ENCODE measurements at places on chromosomes 7 and 10.

- DNase-seq = no peak
Observed at GRCh38 chr7:70392877-70393435, 739.0 kb upstream of the GALNT17 start.

GRCh38 chr7:148729984-148730733, 31.5 kb downstream of the CUL1 start:
- DNase-seq = peak; percentile 66

- DNase-seq = no peak
Observed at GRCh38 chr7:46321556-46322205, 400.6 kb upstream of the IGFBP3 start.

DNA sequence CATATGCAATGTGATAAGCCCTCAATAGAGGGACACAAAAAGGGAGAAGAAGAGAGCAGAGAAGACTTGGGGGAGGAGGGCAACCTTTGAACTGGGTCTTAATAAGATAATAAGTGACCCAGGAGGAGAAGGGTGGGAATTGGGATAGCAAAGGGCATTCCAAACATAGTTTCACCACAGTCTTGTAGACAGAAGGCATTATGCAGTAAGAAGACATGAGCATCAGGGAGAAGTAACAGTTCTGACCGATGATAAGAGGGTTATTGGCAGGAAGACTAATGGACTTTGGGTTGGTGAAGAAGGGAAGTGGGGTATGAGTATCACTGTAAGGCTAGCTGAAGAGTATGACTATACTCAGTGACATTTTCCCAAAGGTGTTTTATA, 63.6 kb downstream of the TES start:
- DNase-seq = no peak

GRCh38 chr10:12957081-12957480, 44.4 kb downstream of the CCDC3 start:
- DNase-seq = no peak

DNA sequence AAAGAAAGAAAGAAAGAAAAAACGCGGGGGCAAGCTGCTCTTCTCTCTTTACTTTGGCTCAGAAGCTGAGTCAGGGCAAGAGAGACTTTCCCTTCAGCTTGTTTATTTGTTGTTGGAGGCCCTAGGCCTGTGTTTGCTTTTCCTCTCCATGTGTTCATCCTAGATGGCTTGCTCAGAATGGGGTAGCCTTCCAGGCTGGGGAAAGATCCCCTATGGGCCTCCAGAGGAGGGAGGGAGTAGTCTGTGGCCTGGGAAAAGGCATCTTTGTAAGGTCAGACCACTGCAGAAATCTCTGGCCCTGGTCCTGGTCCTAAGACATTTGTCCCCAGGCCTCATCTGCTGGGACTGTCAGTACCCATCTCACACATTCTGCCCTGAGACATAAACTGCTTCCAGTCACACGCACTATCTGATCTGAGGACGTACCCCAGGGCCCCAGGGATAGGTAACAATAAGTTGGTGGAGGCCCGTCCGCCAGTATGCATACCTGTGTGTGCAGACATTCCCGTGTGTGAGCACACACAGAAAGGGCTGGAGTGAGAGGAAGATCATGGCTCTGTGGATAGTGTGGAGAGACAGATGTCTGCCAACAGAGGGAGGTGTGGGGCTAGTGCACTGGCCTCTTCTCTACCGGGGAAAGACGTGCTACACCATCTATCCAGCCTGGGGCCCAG, 4.9 kb upstream of the SCD start:
- DNase-seq = no peak

GRCh38 chr10:103968441-103969391, 1.8 kb downstream of the SLK start:
- DNase-seq = no peak

DNA sequence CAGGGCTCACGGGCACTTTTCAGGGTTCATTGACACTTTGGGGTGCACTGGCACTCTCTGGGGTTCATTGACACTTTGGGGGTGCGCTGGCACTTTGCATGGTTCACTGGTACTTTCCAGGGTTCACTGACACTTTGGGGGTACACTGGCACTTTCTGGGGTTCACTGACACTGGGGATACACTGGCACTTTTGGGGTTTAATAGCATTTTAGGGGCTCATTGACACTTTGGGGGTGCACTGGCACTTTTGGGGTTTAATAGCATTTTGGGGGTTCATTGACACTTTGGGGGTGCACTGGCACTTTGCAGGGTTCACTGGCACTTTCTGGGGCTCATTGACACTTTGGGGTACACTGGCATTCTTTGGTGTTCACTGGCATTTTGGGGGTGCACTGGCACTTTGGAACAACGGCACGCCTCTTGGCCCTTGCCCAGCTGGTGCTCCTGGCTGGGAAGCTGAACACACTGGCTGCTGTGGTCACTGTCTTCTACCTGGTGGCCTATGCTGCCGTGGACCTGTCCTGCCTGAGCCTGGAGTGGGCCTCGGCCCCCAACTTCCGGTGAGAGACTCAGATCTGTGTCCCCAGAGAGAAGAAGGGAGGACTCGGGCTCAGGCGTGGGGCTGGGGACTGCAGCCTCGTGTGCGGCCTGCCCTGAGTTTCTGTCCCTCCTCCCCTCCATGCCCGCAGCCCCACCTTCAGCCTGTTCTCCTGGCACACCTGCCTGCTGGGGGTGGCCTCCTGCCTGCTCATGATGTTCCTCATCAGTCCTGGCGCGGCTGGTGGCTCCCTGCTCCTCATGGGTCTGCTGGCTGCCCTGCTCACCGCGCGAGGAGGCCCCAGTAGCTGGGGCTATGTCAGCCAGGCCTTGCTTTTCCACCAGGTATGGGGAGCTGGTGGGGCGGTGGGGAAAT, 6.2 kb upstream of the TRIP6 start:
- no peak for DNase-seq

DNA sequence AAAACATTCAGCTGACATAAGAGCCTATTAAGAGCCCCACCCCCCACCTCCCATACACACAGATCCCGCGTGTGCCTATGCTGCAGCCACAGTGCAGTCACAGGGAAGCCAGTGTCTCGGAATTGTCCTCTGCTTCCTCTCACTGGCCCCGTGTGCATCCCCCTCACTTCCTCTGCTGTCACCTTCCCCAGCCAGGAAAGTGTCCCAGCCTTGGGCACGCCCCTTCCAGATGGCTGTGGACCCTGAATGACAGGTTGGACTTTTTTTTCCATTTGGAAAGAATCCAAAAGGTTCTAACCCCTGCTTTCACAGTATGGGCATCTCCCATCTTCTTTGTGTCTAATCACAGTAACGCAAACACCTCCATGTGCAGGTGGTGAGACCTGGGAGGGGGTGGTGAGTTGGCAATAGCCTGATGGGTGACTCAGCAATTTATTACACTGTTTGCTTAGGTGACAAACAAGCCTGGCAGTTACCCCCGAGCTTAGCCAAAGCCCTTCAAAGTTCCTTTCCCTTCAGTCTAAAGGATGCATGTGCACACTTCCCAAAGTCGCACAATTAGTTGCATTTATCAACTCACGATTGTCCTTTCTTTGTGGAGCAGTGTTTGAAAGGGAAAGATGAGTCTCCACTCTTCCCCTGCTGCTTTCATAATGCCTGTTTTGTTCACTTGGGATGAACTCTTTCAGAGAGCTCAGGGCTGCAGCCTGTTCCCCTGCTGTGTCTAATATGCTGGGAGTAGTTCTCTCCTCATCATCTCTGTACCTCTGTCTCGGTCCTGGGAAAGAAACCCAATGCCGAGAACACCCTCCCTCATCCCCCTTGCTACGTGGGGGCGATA, 67.5 kb upstream of the EFCAB10 start:
- DNase-seq = no peak

DNA sequence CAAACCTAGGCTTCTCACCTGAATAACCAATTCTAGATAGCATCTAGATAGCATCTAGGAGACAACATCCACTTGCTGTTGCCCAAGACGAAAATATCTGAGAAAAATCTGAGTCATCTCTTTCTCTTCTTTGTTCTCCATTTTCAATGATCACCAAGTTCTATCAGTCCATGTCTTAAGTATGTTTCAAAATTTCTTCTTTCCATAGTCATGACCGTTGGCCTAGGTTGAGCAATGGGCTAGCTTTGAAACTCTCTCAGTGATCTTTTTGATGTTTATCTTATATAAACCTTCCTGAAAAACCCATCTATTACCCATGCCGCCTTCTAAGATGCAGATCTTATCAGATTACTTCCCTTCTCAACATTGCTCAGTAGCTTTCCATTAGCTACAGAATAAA, 23.4 kb upstream of the CASD1 start:
- DNase-seq = no peak

GRCh38 chr10:534047-534566, 155.4 kb downstream of the DIP2C start:
- peak; percentile 62 for DNase-seq

DNA sequence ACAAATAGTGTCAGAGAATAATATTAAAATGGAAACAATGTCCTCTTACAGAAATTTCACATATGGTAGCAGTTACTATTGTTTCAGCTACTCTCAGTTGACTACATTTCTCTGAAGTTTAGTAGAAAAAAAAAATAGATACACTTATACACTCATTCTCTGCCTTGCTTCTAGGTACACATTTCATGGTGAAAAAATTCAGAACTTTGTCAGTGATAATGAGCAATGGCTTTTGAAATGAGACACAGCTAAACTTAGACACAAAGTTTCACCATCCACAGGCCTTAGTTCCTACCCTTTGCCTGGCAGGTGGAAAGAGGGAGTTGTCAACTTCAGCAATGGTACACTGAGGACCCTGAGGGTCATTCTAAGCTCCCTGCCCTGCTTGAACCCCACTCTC, 69.2 kb downstream of the CPVL start:
- DNase-seq = no peak

- DNase-seq = no peak
Observed at GRCh38 chr10:23432166-23432565, 6.7 kb upstream of the OTUD1 start.

GRCh38 chr10:84511709-84512285, 183.4 kb downstream of the CCSER2 start:
- no peak for DNase-seq

DNA sequence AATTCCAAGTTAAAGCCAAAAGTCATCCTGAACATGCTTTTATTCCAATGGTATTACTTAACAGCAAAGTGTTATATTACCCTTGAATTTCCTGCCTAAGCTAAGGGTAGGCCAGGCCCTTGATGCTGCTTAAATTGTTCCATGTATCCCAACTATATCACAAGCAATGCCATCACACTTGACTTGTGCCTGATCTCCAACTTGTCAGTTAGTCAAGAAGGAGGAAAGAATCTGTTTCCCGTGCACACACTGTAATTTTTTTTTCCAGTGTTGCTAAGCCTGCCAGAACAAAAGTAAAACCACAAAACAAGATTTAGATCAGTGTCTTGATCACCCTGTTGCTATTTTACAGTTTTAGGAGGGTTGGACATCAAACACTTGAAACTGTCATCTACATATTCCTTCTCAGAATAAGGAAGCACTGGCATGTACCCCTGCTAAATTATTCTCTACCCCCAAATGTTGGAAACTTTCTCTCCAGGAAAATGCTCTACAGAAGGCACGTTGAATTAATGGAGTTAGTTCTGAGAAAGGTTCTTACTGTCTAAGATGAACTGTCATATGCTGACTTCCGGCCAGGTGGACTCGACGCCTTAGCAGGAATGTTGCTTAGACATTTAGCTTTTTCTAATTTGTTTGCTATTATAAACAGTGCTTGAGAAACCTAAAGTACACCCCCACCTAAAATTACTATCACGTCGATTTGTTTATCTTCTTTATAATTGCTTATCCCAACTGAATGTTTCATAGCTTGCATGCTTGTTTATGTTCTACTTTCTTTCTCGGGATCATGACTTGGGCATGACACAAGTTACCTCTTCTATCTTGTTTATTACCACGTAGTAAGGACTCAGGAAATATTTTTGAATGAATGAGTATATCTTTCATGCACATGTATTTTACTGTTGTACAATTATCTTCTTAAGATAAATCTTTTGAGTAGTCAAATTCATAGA, 105.5 kb upstream of the ZNF438 start:
- DNase-seq = no peak

DNA sequence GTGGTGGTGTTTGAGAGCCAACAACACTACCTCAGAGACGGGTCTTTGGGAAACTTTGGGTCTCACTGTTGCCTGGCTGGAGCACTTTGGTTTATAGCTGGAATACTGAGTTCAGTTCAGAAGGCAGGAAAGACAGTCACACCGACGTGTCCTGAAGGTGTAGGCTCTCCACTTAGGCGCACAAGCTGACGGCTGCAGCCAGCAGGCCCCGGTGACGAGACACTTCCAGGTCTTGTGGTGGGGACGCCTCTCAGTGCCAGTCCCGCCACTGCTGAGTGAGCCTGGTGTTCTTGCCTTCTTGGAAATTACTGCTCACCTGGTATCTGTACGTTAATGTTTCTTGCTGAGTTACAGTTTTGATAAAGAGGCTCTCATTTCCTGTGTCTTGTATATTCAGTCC, 74.0 kb downstream of the WDR37 start:
- DNase-seq = no peak

DNA sequence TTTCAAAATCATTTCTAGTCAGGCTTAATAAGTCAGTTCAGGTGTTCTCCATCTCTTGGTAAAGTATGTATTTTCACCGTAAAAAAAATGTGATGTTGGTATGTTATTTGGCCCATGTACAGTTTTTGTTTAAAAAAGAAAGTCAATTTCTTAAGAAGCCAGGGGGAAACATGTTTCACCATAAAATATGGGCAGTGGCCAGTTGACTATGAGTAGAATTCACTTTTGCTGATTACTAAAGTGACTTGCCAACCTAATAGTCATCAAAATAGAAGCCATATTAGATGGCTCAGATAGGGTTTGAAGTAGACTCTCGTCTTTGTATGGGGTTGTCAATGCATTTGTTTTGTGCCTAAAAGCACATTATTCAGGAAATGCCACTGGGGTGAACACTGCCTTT, 266.3 kb downstream of the BICC1 start:
- no peak for DNase-seq

GRCh38 chr7:35721288-35721687, 26.4 kb upstream of the HERPUD2 start:
- no peak for DNase-seq

DNA sequence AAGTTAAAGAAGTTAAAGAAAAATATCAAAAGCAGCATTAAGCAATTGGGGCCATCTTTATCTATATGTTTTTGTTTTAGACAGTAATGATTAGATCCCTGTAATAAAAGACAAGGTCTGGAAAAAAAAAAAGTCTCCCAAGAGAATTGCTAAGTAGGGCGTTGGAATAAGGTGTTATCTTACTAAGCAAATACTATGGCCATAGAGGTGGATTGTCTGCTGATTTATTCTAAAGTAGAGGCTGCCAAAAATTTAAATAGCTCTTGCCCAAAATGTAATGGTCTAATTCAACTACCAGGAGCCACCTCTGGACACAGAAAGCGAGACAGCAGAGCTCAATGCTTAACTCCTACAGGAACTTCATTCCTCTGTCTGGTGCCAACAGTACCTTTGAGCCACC, 71.6 kb downstream of the HERPUD2 start:
- DNase-seq = no peak

GRCh38 chr7:148872188-148872587, 11.9 kb downstream of the EZH2 start:
- no peak for DNase-seq

GRCh38 chr7:50359995-50360925, 55.7 kb downstream of the IKZF1 start:
- no peak for DNase-seq

DNA sequence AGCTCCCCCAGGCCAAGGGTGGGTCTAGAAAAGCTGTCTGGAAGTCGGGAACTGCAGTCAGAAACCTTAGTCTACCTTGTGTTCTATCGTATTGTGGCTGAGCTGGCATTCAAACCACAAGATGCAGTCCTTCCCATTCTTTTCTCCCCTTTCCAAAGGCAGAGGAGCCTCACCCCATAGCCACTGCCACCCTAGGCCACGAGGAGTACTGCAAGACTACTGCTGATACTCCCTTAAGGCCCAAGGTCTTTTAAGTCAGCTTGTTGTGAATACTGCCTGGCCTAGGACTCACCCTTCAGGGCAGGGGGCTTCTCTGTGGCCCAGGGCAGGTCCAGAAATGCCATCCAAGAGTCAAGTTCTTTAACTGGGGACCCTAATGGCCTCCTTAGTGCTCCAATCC, 214.5 kb upstream of the CNTNAP2 start:
- no peak for DNase-seq

Data from posterior cingulate gyrus (tissue), 11 donors.